ENCODE measurements at places on chromosomes 4 and X. TPM values are rescaled to one million over a fixed set of nuclear protein-coding genes. Genes with fewer than 3 reads are reported as not detected.

ACE2 gene
- total RNA-seq, result 2.2 TPM

FTHL17 gene
- not detected for total RNA-seq

DNA sequence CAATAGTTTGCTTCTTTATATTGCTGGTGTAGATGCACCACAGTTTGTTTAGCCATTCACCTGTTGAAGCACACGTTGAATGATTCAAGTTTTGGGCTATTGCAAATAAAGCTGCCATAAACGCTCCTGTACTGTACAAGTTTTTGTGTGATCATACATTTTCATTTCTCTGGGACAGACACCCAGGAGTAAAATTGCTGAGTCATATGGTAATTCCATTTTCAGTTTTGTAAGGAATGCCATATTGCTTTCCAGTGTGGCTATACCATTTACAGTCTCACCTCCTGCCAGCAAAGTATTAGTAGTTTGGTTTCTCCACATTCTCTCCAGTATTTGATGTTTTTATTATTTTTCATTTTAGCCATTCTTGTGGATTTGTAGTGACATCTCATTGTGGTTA lies 32.0 kb upstream of the CAPN6 start:
- no peak for ATAC-seq

- ATAC-seq, result no peak
These were observed 843 bp downstream of the RPL34 start for GRCh38 chr4:108620933-108621905.

DNA sequence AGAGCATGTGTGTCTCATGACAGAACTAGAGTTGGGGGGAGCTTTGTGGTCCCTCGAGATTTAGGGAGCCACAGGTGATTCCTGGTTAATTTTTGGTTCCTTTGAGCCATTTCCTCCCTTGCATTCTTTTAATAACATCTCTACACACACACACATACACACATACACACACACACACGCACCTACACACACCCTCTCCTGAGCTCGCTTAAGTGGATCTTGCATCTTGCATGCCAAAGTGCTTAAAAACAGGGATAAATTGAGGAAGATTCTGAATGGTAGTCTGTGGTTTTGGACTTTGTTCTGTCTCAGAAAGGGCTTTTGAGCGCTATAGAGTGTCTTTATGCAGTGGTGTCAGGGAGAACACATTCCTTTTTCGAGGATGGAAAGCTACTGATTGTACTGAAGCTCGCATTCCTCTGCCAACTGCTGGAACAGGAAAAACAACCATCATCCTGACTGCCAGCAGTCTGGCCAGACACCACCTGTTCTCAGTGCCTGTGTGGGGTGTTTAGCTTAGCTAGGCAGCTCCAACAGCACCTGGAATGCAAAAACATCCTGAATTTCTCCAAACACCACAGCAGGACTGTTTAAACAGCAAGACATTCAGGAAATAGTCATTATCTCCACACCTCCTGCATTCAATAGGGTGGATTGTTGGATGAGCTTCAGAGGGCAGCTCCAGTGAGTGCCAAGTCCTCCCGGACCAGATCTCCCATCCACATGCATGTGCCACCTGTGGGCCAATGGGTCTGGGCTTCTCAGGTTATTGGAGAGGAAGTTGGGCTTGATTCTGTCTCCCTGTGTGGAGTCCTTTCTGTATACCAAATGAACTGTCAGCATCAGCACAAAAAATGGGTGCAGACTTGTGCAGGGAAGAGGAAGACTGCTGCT lies 21.9 kb upstream of the IGFBP7 start:
- ATAC-seq, result peak; percentile 39
